ENCODE measurements at places on chromosomes 2 and 18.

DNA sequence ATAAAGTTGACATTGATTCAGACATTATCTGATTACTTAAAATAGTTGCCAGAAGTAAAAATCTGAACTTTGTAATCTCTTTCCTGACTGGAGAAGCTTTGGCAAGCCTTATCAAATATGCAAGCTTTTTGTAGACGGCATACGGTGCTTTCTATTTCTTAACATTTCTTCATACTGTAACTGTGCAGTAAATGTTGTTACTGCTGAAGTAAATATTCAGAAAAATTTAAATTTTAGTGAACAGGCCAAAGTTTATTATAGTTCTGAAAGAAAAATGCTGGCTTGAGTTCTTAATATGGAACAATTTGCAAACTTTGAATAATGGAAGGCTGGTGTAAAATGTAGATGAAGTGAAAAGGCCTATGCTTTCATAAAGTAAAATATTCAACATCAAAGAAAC lies 1.8 kb downstream of the TTN start:
- DNase-seq, result no peak

DNA sequence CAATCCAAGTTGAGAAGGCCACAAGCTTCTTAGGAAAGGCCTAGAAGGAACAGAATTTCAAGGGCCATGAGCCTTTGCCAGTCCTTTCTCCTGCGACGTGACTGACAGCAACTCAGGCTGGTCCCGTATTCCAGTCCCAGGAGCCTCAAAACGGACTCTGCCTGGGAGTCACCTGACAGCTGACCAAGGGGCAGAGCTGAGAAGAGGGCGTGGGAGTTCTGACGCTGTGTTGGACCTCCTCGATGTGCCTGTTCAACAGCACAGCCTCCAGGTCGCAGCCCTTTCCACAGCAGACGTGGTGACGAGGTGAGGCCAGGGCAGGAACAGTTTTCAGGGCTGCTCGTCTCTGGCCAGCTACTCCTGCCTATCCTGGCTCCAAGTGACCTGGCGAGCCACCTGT lies 37.6 kb downstream of the CENPO start:
- no peak for DNase-seq

GRCh38 chr2:162537651-162538050 lies 193.7 kb downstream of the GCA start:
- no peak for DNase-seq

GRCh38 chr18:62399781-62400308 lies 74.7 kb downstream of the TNFRSF11A start:
- DNase-seq, result no peak
